ENCODE measurements at places on chromosomes 5 and 9.

- DNase-seq = peak; percentile 83
Observed at GRCh38 chr5:100901821-100902341, 1.2 kb downstream of the ST8SIA4 start.

- DNase-seq = no peak
Observed at GRCh38 chr9:127852829-127853228, 1.6 kb downstream of the ENG start.

DNA sequence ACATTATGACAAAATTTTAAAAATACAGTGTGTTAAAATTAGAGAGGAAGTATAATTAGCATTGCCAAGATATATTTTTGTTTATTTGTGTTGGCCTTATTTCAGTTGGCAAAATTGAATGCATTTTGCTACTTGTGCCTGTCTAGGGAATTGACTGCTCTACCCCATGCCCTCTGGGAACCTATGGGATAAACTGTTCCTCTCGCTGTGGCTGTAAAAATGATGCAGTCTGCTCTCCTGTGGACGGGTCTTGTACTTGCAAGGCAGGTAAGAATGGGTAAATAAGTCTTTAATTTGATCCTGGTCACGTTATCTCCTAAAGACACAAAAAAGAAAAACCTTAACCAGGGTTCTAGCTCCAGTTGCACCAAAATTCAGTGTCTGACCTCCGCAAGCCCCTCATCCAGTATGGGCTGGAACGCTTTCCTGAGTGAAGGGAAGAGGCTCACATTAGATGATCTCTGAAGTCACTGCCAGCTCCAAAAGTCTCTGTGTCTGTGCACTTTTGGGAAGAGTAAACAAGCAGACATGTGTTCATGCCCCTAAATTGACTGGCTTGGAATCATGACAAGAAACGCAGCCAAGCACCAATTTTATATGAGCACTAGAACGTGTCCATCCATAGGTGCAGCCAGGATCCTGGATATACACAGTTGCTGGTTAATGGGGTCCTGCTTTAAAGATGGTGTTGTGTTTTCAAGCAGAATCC is 98.3 kb upstream of the PRRC1 start:
- DNase-seq = peak; percentile 36

DNA sequence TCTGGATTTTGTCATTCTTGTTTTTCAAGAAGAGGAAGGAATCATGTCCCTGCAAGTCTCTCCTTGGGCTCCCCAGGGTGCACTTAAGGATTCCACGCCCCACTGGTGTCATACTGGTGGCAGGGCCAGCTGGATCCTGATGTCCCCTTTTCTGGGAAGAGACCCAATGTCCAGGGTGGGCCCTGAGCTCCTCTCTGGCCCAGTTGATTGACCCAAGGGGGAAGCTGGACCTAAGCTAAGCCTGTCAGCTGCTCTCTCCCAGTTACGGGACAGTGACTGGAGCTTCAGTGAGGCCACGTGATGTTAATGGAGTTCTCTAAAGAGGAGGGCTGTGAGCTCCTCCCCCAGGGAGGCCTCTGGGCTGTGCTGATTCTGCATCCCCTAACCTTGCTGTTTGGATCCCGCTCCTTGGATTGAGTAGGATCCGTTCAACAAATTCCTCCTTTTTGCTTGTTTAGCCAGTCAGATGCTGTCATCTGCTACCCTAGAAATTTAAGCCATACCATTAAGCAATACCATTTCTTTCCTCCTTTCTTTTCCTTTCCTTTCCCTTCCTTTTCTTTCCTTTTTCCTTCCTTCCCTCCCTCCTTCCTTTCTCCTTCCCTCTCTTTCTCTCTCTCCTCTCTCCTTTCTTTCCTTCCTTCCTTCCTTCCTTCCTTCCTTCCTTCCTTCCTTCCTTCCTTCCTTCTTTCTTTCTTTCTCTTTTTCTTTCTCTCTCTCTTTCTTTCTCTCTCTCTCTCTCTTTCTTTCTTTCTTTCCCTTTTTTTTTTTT is 17.2 kb downstream of the NKX2-5 start:
- DNase-seq = no peak

GRCh38 chr5:80576383-80576782 is 6.3 kb upstream of the ANKRD34B start:
- no peak for DNase-seq

- DNase-seq = peak; percentile 79
Observed at GRCh38 chr5:61330341-61330844, 1.7 kb upstream of the ZSWIM6 start.

- no peak for DNase-seq
Observed at GRCh38 chr5:82341325-82341724, 63.2 kb upstream of the RPS23 start.

- no peak for DNase-seq
Observed at GRCh38 chr5:63916786-63917185, 45.5 kb downstream of the HTR1A start.

DNA sequence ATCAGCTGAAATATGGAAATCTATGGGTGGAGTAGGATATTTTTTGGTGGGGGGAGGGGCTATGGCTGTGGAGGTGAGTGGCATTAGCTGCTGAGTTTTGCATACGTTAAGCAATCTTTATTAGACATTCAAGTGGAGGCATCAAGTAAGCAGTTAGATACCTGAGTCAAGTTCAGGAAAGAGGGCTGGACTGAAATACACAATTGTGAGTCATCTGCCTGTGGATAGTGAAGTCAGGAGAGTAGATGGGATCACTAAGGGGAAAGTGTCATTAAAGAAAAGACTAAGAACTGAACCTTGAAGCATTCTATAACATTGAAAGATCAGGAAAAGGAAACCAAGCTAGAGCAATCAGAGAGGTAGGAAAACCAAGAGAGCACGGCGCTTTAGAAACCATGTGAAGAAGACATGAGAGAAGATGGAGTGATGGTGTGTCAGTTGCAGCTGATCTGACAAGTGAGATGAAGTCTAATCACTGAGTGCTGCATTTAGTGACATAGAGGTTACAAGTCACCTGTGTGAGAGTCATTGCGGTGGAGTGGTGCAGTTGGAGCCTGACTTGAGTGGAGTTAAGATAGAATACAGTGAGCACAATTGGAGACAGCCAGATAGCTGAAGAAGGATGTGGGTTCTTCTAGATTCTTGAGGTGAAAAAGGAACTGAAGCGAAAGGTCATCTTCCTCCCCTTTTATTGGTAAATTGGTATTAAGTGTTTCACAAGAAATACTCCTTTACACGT is 88.7 kb downstream of the PIP5K1B start:
- DNase-seq = no peak

GRCh38 chr9:132774886-132775285 is 103.2 kb downstream of the AK8 start:
- DNase-seq = no peak

DNA sequence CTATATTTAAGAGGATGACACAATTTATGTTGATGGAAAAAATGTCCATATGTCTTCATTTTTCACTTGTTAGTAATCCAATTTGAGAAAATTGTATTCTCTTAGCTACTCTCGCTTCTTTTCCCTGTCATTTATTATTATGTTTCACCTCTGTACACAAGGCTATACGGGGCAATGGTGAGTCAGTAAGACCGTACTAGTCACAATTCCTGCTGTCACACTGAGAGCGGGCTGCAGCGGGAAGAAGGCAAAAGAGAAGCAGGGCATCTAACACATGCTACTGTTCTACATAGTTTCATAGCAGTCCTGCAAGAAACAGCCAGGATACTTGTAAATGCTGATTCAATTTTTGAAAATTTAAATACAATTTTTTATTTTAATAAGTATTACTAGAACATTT is 23.3 kb upstream of the PRDM9 start:
- no peak for DNase-seq

GRCh38 chr5:111386832-111387162 is 125.5 kb downstream of the STARD4 start:
- no peak for DNase-seq

DNA sequence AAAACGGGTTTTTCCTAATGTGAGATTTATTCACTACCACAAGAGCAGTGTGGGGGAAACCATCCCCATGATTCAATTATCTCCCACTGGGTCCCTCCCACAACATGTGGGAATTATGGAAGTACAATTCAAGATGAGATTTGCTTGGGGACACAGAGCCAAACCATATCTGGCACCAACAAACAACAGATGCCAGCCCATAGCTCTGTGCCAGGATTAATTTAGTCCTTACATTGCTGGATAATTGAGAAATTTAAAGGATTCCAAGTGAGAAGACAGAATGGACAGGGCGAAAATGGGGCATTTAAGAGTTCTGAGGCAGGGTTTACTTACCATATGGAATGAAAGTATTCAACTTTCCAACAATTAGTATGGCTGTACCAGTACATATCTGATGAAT is 30.8 kb upstream of the DNAH5 start:
- no peak for DNase-seq

DNA sequence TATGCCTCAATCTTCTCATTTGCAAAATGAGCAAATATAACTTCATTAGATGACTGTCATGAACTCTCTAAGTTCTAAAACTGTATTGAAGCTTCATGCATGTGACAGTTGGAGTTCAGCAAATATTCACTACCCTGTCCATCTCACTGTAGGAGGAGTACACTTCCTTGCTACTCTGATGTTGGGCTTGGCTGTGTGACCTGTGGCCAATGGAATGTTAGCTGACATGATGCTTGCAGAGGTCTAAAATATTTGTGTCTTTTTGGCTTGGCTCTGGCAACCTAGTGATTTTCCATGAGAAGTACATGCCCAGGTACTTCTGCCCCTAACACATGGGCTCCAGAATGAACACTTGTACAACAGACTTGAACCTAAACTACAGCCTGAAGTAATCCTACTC is 203.1 kb upstream of the ANKH start:
- DNase-seq = no peak

- no peak for DNase-seq
Observed at GRCh38 chr5:11709021-11709420, 195.2 kb downstream of the CTNND2 start.

GRCh38 chr5:60929024-60929423 is 15.8 kb downstream of the ERCC8 start:
- DNase-seq = no peak

GRCh38 chr5:92402045-92402444 is 1018.9 kb upstream of the ARRDC3 start:
- DNase-seq = no peak

DNA sequence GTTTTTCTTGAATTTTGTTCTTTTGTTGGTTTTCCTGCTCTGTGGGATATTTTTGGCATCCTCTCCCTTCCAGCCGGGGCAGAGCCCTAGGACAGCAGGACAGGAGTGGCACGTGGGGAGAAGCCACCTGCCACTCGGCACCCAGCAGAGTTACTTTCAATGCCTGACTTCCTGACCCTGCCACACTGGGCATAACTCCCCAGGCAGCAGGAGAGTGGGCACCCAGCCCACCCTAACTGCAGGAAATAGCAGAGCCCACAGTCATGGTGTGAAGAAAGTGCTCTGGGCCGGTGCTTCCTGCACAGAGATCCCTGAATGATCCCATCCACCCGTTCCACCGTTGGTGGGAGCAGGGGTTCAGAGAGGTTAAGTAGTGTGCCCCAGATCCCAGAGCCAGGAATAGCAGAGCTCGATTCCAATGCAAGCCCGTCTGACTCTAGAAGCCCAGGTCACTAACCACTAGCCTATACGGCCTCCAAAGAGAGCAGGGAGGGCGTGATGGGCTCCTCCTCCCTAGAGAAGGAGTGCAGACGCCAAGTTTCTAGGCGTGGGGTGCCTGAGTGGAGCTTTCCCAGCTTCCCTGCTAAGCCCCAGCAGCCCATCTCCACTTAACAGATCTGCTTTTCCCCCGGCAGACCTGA is 8.1 kb upstream of the NUP214 start:
- DNase-seq = no peak

- DNase-seq = no peak
Observed at GRCh38 chr9:107336718-107337360, 53.8 kb downstream of the RAD23B start.

DNA sequence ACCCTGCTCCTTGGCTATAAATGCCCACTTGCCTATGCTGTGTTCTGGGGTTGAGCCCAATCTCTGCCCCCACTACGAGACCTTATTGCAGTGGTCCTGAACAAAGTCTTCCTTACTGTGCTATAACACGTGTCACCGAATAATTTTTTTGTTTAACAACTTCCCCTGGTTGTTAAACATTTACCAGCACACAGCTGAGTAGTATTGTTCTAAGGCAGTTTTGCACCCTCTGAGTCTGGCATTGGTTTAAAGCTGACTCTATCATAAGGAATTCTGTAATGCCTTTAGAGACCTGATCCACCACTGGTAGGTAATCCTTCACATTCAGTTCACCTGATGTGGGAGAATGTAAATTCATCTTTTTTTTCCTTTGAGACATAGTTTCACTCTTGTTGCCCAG is 25.6 kb upstream of the ANKRD31 start:
- DNase-seq = no peak

- no peak for DNase-seq
Observed at GRCh38 chr9:94909250-94909894, 182.9 kb downstream of the AOPEP start.

DNA sequence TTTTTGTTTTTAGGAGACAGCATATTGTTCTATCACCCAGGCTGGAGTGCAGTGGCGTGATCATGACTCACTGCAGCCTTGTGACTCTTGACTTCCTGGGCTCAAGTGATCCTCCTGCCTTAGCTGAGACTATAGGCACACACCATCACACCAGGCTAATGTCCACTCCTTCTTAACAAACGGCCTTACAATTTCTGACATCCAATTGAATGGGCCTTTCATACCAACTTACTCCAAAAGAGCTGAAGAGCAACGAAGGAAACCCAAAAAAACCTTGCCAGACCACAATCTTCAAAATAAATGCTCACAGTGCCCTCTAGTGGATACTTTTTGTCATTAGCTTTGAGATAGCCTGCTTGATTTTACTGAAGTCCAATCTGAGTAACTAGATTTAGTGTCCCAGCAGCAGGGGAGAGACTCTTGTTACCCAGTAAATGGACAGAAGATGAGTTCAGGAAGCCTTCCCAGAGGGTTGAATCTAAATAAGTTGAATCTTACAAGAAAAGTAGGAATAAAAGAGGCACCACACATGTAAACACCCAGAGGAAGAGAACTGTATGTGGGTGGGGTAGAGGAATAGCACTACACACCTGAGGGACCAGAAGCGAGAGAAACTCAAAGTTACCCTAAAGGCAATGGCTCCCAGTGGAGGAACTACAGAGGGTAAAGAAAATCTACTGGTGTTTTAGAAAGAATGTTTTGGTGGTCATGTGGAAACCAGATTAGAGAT is 9.3 kb downstream of the ZNF622 start:
- DNase-seq = peak; percentile 70

GRCh38 chr5:54516051-54516655 is 1.4 kb upstream of the SNX18 start:
- DNase-seq = no peak

- DNase-seq = peak; percentile 64
Observed at GRCh38 chr5:174793684-174794328, 69.4 kb downstream of the MSX2 start.

DNA sequence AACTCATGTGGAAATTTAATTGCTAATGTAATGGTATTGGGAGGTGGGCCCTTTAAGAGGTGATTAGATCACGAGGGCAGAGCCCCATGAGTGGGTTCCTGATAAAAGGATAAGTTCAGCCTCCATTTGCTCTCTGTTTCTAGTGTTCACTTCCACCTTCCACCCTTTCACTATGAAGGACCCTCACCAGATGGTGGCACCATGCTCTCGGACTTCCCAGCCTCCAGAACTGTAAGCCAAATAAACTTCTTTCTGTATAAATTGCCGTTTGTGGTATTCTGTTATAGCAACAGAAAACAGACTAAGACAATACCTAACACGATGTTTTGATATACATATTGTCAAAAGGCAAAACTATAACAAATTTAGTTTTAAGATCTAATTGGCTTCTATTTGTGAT is 166.2 kb downstream of the DEPDC1B start:
- no peak for DNase-seq

GRCh38 chr5:54996466-54996865 is 11.1 kb upstream of the ESM1 start:
- DNase-seq = peak; percentile 74

- peak; percentile 37 for DNase-seq
Observed at GRCh38 chr9:136409557-136410455, 608 bp downstream of the ENTR1 start.
